NCI-H526 (cell line): ENCODE measurements at places on chromosomes 16 and 17.

DNA sequence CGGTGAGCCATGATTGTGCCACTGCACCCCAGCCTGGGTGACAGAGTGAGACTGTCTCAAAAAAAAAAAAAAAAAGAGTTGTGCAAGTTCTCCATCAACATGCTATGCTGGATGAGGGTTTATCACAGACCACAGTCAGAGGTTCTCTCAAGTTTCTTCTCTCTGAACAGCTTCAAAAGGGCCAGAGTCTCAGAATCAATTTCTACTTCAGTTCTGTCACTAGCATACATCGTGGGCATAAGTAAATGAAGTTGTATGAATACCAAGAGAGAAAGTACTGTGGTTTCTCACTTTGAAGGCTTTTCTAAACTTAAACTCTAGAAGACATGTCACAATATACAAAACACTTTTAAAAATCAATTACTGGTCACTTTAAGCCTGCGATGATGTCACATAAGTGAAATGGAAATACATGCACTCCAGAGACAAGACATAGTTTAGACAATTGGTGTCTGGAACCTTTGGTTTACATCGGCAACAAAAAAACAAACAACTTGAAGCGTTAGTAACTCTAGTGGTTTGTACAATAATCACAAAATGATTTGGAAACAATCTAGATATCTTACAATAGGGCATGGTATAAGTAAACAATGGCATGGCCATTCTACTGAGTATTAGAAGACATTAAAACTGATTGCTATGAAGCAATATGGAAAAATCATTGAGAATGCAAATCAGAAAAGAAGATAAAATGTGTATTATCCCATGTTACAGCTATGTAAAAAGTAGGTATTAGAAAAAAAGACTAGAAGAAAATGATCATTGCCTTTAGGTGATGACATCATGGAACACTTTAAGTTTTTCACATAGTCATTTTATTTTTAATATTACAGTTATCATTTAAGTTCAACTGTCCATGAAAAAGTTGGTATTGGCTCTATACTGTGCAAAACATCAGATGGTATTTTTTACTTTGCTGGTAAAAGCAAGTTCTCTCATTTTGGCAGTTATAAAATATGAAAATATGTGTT lies 232.3 kb downstream of the ZFHX3 start:
- no peak for DNase-seq

DNA sequence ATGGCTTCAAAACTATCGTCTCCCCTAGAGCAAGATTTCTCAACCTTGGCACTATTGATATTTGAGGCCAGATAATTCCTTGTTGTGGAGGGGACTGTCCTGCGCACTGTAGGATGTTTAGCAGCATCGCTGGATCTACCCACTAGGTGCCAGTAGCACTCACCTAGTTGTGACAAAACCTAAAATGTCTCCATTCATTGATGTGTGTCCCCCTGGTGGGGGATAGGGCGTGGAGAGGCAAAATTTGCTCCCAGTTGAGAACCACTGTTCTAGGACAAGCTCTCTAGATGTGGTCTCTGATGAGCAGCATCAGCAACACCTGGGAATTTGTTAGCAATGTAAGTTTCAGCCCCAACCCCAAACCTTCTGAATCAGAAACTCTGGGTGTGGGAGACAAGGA lies 259.0 kb downstream of the XYLT1 start:
- DNase-seq = peak; percentile 4

DNA sequence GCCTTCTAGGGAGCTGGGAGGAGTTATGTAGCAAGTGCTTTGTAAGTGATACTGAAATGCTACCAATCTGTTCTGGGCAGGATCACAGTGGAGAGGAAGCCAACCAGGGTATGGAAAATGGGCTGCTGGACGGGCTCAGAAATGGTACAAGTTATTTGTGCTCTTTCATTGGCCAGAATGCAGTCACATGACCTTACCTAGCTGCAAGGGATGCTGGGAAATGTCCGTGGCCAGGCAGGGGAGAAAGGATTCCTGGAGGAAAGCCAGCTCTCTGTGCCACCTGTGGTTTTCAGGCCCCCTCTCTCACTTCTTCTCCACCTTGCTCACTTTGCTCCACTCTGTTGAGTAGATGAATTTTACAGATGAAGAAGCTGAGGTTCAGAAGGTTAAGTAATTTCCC lies 4.8 kb downstream of the EEF2K start:
- DNase-seq = no peak

DNA sequence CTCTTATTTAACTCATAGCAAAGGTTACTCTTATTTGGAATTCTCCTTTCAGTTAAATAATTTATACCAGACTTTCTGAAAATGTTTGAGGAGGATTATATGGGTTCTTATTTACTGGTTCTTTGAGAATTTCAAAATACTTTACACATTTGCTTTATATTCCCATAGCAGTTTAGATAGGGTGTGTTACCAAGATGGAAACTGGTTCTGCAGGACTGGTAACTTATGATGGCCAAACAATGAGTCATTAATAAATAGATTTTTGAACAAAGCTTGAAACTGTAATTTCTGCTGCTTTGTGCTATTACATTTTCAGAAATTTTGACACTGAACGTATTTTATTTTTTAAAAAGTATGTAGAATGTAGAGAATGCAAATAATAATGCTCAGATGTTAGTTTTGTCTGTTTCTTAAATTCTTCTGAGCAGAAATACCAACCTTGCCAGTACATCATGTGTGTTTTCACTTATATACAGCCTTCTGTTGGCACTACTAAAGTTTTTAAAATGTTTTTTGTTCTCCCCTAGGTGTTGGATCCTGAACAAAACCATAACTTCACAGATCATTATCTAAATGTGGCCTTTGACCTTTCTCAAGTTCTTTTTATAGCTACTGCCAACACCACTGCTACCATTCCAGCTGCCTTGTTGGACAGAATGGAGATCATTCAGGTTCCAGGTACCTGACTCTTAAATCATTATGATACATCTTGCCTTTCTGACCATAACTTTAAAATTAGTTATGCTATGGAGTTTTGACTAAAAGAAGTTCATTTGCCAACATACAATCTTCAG lies 48.3 kb upstream of the ABCC11 start:
- DNase-seq = no peak

GRCh38 chr16:73255031-73255430 lies 207.1 kb upstream of the ZFHX3 start:
- no peak for DNase-seq

DNA sequence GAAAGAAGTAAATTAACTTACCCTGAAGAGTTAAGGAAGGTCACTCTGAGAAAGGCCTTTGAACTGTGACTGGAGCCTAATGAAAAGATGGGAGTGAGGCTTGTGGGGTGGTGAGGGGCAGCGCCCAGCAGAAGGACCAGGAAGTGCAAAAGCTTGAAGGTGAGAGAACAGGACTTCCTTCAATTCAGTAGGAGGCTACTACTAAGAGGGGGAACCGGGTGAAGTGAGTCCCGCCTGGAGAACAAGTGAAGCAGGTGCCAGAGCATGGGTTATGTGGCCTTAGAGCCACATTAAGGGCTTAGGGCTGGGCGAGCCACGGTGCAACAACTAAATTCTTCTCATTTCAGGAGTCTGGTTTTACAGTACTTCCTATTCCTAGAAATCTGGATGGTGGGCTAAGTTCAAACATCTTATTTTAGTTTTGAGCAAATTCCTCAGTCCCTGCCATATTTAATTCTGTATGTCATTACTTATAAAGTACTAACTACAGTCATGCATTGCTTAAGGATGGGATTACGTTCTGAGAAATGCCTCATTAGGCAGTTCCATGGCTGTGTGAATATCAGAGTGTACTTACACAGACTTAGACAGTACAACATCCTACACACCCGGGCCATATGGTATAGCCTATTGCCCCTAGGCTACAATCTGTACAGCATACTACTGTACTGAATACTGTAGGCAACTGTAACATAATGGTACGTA lies 5.1 kb downstream of the CFAP20 start:
- DNase-seq = no peak

DNA sequence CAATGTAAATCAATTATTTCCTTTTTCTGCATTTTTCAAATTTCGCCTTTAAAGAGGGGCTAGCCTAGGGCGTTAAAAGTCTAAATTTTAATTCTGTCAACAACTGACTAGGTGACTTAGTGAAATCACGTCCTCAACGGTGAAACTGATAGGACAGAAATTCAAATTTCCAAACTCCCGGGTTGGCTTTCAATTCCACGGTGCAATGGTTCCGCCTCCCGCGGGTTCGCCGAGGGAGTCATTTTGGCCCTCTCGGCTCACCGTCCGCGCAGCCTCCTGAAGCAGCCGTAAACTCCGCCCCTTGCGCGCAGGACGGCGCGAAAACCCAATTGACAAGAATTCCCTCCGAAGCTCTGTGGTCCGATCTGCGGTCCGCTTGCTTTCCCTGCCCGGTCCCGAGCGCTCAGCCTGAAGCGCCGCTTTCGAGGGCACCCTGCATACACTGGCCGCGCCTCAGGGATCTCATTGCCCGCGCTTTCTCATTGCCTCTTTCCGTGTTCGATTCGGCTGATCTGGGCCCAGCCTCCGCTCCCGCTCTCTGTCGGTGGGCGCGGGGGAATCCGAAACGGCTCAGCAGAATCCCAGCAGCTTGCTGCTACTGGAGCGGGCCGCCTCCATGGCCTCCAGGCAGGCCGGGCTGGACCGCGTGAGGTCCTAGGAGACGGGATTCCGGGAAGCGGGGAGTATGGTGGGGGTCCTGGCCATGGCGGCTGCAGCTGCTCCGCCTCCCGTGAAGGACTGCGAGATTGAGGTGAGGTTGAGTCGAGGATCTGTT lies at the start of gene ATAD5:
Gene ATAD5, plus strand, starts transcription at position 304 of the 775 bp plus-strand sequence. Its CDS starts 382 bp downstream, at position 686.
- DNase-seq = peak; percentile 99

GRCh38 chr16:48525201-48526057 lies 84.6 kb downstream of the N4BP1 start:
- no peak for DNase-seq

- DNase-seq = no peak
These were observed 70.1 kb upstream of the CREBBP start for GRCh38 chr16:3950343-3951193.

DNA sequence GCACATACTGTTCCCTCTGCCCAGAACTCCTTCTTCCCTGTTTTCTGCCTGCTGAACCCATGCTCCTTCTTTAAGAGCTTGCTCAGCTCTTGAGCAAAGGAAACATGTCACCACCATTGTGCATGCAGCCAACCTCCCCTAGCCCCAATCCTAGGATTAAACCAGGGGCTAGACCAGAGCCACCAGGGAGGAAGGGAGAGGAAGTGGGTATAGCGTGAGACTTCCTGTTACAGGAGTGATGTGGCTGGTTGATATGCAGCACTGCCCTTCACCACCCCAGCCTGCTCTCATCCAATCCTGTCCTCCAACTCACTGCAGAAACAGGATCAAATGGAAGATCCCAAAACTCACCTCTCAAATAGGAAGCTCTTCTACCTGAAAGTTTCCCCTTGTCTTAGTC lies 67.1 kb upstream of the CDH5 start:
- DNase-seq = no peak

- DNase-seq = no peak
These were observed 505.5 kb downstream of the CDH8 start for GRCh38 chr16:61530697-61531096.

DNA sequence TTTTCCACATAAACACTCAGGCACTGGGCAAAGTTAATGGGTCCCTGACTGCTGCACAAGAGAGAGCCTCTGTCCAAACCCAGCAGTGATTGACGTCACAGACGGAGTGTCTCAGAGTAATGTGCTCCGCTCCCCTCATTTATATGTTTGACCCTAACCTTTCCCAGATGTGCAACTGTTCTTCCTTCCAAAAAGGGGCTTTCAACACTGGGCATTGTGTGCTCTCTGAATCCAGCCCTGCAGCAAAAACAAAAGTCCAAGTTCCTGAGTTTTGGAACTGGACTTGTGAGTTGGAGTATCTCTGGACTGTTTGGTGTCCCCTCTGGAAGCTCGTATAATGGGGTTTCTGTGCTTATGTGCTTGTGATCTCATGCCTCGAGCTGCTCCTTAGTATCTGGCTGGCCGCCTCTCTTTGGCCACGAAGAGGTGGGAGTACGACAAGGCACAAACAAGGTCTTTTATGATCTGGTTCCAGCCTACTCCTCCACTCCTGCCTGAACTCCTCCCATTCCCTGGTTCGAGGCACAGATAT lies 76.4 kb upstream of the SMIM36 start:
- DNase-seq = no peak

GRCh38 chr17:40846515-40847144 lies 20.4 kb downstream of the KRT12 start:
- peak; percentile 6 for DNase-seq

- DNase-seq = no peak
These were observed 635 bp downstream of the WNK4 start for GRCh38 chr17:42780851-42781638.

GRCh38 chr16:1786242-1787055 lies 3.7 kb downstream of the NUBP2 start:
- DNase-seq = no peak

DNA sequence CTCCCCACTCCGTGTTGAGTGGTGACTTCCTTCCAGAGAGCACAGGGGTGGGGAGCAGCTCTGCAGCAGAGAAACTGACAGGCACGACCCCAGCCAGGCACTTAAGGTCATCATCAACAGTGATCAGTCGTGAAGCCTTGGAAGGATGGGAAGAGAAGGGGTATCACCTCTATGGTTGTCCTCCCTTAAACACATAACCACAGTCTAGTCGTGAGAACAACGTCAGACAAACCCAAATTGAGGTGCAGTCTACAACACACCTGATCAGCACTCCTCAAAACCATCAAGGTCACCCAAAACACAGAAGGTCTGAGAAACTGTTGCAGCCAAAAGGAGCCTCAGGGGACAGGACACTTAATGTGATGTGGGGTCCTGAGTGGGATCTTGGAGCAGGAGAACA lies 68.3 kb downstream of the MPRIP start:
- no peak for DNase-seq

DNA sequence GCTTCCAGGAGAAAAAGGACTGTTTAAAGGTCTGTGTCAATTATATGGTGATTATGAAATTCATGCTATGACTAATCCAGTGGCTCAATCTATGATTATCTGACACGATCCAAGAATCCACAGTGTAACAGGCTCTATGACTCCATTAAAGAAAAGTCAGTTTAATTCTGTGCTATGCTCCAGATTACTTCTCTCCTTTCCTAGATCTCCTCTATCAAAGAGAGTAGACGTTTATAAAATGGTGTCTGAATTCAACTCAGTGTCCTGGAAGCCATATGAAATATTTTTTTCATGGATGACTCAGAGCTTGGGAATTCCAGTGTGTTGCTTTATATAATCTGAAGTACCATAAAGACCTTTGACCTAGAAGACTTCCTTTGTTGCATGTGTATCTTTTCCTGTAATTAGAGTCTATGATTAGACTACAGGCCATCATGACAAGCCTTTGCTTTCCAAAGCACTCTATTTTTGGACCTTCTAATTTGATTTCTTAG lies 27.0 kb upstream of the NF1 start:
- DNase-seq = no peak
